ENCODE measurements at places on chromosomes 1 and 21. TPM values are rescaled to one million over a fixed set of nuclear protein-coding genes. Genes with fewer than 3 reads are reported as not detected.

The ZNF670 gene
- 5.6 TPM for total RNA-seq

The TAS1R1 gene
- total RNA-seq, result not detected

The NUP133 gene
- total RNA-seq, result 28.6 TPM

The CAPZA1 gene
- 193 TPM for total RNA-seq

The ANGPTL1 gene
- total RNA-seq, result not detected

The ASB17 gene
- not detected for total RNA-seq

The PLPPR5 gene
- total RNA-seq, result 0.50 TPM

The NKAIN1 gene
- total RNA-seq, result 2.7 TPM

The AMY1B gene
- not detected for total RNA-seq
